Gastrocnemius medialis (tissue), 4 donors: ENCODE measurements at places on chromosomes 1 and 21.

- no peak for DNase-seq
Measured at GRCh38 chr1:12741946-12742345, 4.1 kb upstream of the CFAP107 start.

DNA sequence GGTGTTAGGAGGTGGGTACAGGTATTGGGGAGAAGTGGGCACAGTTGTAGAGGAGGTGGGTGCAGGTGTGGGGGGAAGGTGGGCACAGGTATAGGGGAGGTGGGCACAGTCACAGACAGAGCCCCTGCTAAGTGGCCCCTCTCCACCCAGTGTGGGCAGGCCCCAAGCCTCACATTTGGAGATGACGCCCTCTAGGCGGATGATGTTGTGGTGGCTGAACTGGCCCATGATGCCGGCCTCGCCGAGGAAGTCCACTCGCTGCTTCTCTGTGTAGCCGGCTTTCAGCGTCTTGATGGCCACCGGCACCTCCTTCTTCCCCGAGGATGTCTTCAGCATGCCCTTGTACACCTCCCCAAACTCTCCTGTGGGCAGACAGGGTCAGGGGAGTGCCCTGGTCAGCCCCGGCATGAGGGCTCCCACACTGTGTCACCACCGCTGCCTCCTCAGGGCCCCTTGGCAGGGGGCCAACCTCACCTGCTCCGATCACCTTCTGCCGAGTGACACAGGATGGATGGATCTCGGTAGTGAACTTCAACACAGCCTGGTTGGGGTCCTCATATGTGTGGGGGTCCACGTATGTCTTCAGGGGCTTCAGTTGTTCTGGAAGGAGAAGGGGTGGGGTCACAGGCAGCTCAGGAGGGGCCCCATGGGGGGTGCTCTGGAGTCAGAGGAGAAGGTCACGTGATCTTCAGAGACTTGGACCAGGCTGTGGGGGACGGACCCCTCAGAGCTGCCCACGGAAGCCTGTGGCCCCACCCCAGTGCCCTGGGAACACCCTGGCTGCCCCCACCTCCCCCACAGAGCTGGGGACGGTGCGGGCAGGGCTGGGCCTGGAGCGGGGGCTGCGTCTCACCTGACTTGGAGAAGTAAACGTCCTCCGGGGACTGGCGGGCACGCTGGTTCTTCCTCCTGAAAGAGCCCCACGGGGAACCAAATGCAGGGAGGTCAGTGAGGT, 22.6 kb downstream of the EPHA2 start:
- DNase-seq = no peak

DNA sequence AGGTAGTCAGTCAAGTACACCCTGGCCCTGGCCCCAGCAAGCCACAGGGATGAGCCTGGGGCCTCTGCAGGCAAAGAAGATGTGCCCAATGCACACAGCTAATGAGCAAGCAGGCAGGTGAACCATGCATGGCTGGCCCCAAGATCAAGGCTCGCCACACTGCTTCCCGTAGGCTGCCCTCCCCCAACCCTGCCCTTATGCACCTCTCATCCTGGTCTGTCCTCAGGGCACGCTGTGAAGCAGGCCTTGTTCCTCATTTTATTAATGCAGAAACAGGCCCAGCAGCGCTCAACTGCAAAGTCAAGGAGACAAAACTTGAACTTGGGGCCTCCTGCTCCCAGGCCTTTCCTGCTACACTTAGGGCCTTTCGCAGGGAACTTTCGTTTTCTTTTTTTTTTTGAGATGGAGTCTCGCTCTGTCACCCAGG, 35.6 kb upstream of the ID3 start:
- DNase-seq = no peak

GRCh38 chr1:76463278-76463677, 388.7 kb downstream of the ST6GALNAC3 start:
- DNase-seq = no peak

DNA sequence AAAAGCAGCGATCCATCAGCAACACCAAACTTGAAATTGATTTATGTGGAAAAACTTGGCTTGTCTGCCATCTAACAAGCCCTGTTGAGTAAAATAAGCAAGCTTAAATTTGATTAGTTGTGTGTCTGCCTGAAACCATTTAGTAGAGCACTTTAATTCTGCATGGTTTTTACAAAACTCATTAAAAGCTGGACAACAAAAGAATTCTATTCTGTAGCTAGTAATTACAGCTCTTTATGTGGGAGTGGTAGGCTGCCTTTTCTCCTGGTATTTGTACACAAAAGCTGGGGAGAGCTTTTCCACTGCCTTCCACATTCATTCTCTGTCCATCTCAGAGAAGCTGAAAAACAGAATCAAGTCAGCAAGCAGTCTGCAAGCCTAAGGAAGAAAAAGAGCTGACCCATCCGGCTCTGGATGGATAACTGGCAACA, 1.7 kb downstream of the ETS2 start:
- DNase-seq = no peak

GRCh38 chr1:98813738-98814309, 152.3 kb downstream of the SNX7 start:
- no peak for DNase-seq

- no peak for DNase-seq
Measured at GRCh38 chr21:28132713-28133112, 860.0 kb downstream of the LTN1 start.

DNA sequence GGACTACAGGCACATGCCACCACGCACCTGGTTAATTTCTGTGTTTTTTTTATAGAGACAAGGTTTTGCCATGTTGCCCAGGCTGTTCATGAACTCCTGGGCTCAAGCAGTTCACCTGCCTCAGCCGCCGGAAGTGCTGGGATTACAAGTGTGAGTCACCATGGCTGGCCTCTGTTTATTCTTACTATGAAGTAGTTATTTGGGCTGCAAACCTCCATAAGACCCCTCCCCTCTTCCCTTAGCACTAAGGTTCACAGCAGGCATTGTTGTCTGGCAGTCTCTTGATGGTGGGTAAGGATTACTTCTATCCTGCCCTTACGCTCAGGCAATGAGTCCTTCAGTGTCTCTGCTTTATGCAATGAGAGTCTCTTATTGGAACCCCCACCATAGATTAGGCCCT, 51.8 kb downstream of the ANGPTL1 start:
- no peak for DNase-seq

DNA sequence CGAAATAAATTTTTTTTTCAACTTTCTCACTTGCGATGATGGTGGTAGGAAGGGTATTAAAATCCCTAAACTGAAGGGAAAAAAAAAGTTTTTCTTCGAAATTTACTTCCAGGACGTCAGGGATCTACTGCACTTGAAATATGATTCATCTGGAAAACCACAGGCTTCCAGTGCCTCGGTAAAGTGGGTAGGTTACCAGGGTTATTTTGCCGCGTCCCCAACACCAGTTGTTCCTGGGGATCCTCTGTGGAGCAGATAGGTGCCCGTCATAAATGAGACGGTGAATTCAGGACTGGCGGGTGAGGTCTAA, 773 bp downstream of the RABIF start:
- DNase-seq = no peak

DNA sequence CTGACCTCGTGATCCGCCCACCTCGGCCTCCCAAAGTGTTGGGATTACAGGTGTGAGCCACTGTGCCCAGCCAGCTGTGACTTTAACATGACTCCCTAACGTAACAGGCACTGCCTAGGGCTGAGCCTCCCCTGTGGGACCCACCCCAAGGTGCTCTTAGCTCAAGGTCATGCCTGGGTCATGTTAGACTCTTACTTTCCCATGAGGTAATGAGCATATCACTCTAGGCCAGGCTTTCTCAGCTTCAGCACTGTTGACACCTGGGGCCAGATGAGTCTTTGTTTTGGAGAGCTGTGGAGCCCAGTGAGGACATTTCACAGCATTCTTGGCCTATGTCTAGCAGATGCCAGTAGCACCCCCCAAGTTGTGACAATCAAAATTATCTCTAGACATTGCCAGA, 4.5 kb downstream of the NECAP2 start:
- DNase-seq = no peak

DNA sequence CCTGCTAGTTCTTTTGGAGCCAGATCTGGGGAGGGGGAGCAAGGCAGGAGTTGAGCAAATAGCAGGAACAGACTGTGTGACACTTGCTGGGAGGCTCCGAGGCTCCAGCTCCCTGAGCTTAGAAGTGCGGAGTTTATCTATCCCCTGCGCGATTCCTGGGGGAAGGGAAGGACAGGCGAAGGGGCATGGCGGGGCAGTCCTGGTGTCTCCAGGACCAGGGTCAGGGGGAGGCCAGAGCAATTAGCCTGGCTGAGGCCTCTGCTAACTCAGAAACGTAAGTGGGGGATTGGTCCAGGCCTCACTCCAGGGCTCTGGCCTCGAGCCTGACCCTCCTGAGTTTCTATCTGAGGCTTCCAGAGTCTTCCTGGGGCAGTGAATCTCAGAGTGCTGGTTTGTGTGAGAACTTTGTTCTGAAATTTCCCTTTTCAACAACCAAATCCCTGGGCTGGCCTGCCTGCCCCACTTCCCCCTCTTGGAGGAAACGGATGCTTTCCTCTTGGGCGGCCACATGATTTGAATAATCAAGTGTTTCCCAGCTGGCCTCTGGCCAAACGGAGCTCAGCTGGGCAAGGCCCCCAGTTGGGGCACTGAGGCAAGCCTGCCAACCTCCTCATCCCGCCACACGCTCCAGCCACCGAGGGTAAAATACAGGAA, 15.6 kb downstream of the ALPL start:
- no peak for DNase-seq

DNA sequence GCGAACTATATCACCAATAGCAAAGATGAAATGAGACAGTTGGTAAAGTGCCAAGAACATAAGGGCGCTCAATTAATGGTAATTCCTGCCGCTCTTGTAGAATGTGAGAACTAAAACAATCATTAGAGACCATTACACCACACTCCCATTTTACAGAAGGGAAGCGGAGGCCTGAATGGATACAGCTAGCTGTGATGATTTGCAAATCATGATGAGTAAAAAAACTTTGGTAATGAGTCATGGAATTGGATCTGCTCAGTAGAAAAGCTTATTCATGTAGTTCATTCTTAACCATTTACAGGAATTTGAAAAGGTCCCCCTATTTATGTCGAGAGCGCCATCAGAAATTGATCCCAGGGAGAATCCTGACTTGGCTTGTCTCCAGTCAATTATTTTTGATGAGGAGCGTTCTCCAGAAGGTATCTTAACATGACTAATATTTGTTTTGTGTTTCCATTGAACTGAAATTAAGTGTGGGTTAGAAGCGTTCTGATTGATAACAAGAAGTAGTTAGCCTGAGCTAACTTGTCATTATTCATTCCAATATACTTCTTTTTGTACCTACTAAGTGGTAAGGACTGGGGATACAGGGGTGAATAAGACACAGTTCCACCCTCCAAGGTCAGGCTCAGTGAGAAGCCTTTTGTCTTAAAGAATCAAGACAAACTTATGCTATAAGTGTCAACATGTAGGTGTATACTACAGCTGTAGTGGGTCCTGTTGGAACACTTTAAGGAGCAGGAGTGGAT, 812 bp downstream of the TTC4 start:
- DNase-seq = no peak

DNA sequence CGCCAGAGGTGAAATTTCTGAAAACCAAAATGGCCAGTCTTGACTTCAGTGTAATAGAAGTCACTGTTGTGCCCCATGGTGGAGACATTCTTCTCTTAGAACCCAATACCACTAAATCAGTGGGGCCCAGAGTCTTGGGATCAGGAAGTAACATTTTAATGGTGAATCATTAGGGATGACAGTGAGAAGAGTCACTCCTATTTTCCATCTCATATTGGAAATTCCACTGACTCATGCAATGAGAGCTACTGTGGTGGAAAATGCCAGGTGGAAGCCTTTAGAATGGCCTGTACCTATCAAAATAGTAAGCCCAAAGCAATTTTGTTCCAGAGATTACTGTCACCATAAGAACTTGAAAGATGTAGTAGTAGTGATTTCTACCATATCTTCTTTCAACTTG, 20.6 kb upstream of the PPM1J start:
- DNase-seq = no peak

GRCh38 chr1:12087797-12088314, 24.8 kb downstream of the TNFRSF8 start:
- no peak for DNase-seq

DNA sequence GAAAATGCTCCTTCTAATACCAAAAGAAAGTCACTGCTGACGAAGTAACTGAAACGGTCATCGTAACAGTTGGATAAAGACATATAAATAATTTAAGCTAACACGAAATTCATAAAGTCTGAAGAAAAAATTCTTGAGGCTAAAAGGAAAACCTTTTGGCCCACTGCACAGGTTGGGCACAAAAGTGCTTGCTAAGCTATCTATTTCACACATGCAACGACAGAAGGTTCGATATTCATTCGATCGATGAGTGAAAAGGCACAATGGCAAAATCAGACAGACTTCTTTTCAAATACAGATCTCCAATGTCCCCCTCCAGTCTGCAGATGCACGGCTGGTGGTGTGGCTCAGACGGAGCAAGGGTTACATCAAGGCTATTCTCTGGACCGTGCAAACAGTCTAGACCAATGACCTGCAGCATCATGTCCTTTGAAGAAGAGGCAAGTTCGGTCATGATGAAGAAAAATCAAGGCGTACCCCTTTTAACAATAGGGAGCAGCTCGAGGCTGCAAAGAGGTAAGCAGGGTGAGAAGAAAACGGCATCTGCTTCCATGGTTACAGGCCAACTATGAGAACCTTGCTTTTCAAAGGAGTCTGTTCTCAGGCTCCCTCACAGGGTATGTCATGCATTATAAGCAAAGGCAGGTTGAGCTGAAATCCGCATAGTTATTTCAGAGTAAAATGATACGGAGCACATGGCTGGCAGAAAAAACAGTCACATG, 579.6 kb downstream of the USP25 start:
- DNase-seq = no peak

DNA sequence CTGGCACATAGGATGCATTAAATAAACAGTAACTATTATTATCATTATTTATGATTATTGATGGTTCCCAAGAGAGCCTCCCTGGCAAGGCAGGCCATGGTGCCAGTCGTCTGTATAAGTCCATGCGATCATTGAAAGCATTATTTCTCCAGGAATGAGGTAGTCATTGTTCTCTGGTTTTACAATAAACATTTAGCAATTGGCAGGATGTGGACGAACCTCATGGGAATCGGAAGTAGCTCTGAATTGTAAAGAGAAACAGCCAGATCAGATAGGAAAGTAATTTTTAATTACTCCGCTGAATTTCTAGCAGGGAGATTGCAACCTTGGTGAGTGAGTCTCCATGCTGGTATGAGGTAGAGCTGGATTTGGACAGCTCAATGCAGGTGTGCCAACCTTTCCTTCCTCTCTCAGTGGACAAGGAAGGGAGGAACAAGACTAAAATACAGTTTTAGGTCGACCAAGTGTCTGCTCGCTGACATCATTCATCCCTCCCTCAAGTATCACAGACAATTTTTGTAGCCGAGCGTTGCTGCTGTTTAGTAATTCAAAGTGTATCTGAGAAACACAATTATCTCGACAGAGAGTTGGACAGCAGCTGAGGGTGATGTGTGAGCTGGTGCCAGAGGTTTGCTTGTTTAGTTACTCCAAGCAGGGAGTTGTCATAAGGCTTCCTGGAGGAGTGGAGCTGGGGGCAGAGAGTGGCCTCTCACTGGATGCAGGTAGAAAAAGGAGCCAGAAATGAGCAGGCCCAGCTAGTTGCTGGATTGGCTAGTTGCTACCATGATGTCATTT, 250.8 kb downstream of the KCNJ6 start:
- no peak for DNase-seq
